ENCODE measurements at places on chromosomes 2 and 18.

- DNase-seq = no peak
These were observed 189.3 kb upstream of the FN1 start for GRCh38 chr2:215625207-215625606.

GRCh38 chr2:167940734-167941507 lies 306.5 kb downstream of the STK39 start:
- no peak for DNase-seq

DNA sequence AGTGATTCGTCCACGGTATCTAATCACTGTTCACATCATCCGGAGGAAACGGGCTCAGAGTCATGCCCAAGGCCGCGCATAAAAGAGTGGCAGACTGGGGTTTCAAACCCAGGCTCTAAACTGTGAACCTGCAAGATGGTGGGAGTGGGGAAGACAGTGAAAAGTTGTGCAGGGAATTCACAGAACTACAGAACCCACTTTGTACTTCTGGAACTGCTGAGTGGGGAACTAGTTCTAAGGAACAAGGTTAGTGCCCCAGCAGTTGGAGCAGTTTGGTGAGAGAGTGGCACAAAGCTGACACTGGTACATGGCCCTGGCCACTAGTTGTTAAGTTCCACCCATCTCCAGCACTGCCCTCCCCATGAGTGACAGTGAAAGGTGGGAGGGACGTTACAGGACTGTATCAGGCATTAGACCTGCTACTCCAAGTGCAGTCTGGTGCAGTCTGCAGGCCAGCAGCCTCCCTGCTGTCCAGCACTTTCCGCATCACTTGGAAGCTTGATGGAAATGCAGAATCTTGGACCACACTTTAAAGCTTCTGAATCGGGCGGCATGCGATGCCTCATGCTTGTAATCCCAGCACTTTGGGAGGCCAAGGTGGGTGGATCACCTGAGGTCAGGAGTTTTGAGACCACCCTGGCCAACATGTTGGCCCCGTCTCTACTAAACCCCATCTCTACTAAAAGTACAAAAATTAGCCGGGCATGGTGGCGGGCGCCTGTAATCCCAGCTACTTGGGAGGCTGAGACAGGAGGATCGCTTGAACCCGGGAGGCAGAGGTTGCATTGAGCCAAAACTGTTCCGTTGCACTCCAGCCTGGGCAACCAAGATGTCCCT lies 47.3 kb downstream of the C2orf42 start:
- DNase-seq = peak; percentile 34

- DNase-seq = no peak
These were observed 798.8 kb upstream of the HS6ST1 start for GRCh38 chr2:129117434-129117833.

DNA sequence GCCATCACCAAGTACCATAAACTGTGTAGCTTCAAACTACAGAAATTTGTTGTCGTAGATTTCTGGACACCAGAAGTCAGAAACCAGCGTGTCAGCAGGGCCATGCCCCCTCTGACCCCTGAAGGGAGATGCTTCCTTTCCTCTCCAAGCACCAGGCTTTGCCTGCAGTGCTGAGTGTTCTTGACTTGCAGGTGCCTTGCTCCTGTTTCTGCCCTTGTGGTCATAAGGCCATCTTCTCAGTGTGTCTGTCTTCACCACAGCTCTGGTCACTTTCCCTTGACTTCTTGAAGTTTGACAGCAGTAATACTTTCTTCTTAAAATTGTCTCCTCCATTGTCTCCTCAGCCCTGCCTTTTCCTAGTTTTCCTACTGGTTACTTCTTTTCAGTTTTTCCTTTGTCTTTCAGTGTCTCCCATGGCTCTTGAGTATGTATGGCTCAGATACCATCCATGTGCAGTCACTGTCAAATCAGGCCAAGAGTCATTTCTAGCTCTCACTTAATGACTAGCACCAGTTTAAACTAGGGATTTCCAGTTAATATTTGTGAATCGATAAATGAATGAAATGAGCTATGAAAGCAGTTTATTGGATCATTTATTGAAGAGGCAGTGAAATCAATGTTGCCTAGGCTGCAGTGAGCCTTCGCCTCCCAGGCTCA lies 91.2 kb upstream of the RANBP2 start:
- no peak for DNase-seq

DNA sequence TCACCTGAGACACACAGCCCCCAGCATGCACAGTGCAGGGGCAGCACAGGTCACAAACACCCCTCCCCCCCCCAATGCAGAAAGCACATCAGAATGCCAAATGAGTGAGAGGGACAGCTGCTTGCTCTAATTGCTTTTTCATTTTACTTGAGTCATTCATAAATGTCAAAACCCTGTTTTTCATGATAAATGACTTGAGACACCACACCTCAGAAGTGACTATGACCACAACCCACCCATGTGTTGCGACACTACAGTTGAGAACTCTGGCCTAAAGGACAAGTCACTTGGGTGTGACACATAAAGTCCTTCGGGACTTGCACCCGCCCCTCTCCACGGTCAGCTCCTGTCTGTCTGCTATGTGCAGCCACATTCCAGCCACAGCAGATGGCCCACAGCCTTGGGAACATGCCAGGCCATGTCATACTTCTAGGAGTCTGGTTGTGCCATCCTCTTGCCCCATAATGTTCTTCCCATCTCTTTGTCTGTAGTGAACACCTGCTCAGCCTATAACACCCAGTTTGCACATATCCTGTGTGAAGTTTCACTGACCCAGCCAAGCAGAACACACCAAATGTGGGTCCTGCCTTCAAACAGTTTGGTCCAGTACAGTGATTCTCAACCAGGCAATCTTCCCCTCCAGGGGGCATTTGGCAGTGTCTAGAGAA lies 30.2 kb upstream of the RIOK3 start:
- no peak for DNase-seq

- DNase-seq = no peak
These were observed 1142.8 kb downstream of the RPIA start for GRCh38 chr2:89834306-89834705.

GRCh38 chr18:58044370-58045241 lies 580 bp downstream of the NEDD4L start:
- peak; percentile 68 for DNase-seq

DNA sequence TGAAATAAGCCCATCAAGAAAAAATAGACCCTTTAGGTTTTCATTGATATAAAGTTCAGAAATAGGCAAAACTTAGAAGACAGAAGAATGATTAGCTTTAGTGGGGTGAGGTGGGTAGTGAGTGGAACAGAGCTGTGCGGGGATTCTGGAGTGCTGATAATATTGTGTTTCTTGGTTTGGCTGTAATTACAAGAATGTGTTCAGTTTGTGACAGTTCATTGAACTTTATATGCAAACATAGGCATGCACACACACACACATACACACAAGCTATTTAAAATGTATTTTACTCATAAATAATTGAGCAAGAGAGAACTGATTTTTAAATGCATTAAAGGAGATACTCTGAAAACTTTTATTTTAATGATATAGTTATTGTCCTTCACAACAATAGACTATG lies 17.1 kb downstream of the ARHGAP15 start:
- no peak for DNase-seq

- DNase-seq = no peak
These were observed 164.9 kb upstream of the SCN7A start for GRCh38 chr2:166658901-166659300.

DNA sequence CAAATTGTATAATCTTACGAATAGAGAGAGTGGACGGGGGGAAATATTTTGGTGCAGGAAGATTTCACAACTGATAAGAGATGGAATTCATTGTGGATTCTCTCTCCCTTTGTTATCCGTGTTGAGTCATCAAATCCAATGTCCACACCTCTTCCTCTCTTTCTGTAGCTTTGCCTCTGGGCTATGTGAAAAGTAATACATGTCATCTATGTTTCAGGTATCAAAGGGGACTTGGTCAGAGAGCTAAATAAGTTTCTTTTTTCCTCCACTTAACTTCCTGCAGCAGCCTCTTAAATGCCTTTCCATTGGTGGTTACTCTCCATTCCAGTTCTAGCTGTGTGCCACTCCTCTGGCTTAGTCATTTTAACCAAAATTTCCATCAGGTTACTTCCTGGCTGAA lies 169.3 kb upstream of the NXPH2 start:
- no peak for DNase-seq

DNA sequence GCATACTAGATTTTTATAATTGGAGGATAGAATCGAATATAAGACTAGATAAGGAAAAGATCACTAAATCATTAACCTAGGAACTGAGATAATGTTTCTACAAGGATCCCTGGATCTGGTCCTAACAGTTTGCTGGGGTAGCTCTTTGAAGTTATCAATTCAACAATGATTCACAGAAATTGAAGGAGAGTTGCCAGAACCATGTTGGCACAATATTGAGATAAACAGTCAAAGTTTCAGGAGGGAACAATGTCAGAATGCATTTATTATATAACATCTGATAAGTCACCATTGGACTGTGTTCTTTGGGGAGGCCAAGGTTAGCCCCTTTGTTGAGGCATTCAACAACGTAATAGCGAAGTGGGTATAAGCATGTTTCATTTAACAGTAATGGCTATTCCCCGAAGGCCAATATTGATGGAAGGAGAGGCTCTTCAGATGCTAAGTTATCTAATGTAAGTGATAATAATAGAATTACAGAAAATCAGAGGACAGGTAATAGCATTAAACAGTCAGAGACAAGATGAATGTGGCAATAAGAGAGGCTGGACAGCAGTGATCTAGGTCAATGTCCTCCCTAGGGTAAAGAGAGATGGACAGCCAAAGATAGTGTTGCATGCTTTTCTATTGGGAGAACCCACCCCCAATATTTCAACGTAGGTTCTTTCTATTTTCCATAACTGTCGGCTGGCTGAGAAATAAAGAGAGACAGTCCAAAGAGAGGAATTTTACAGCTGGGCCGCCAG lies 604.8 kb upstream of the GYPC start:
- no peak for DNase-seq

DNA sequence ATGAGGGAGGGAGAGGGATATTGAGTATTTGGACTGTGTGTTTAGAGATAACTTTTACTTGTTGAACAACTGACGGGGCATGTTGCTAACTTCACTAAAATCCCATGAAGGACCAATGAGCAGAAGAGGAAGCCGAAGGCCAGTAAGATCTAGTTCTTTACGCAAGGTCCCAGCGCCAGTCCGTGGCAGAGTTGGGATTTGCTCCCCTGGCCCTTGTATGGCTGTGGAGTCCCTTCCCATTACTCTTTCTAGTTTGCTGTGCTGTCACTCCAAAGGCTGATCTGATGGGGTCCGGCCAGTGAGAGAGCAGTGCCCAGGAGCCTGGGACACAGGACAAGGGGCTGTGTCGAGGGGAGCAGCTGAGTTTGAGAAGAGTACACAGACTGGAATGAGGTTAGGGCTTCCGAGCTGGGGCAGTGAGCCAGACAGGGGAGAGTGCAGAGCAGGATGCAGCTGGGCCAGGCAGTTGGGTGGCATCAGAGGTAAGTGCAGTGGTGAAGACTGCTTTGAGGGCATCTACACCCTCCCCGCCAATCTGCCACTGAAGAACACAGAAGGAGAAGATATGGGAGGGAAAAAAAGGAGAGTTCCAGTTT lies 692.9 kb upstream of the HS6ST1 start:
- DNase-seq = no peak

Measured in GM23338 (cell line).